ENCODE measurements at places on chromosomes 6 and 20.

DNA sequence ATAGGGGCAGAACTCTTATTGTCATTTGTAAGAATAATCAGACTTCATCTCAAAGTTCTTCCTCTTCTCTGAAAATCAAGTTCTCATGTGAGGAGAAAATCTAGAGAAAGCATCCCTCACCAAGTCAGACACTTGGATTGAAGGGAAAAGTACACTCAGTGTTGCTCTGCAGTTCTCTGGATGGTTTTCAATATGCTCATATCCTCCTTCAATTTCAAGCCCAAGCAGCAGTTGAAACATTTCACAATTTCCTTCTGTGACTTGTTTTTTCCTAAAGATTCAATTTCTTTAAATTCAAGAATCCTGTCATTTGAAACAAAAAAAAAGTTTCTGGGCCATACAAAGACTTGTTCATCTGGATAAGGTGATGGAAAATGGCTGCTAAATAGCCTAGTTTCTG, 140.2 kb upstream of the AHI1 start:
- DNase-seq: no peak

GRCh38 chr6:113055061-113055460, 707.9 kb downstream of the RFPL4B start:
- no peak for DNase-seq

DNA sequence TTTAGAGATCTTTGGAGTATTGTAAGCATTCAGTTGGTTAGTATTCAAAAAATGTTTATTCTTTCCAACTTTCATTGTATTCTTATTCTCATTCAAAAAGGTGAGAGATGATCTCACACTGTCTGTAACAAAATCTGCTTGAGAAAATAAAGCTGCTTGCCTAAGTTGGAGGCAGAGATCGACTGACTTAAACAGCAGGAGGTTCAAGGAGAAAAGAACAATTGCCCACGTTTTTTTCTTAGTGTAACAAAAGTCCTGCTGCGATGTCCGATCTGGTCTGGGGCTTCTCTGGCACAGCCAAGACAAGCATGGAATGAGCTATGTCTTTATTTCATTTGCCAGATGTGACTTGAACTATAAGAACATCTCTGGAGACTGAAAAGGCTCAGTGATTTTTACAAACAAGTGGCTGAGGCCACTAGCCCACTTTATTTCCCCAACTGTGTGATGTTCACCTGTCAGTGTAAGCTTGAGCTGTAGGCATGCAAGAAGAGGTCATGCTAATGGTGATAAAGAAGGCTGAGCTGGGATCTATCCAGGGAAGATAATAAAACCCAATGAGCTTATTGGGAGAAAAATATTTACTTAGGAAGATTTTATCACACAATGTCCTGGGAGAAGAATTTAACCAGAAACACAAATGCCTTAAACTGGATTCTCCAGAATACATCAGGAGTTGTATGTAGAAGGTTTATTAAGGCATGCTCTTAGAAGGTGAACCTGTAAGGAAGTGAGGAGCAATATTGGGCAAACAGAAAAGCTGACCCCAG, 580.1 kb upstream of the BTBD3 start:
- DNase-seq: no peak

DNA sequence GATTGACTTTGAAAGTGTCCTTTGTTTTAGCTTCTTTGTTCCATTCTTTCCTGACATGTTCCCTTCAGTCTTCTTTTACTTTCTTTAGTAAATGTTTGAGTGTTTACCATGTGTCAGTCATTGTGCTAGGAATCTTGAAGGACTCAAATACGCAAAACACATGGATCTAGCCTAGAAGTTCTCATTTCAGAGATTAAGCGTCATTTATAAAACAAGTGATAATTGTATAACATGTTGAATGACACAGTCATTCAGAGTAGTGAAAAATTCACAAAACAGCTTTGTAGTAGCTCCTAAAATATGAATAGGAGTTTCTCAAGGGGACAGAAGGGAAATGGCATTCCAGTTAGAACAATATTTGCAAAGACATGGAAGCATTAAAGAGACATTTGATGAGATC, 66.9 kb downstream of the MACROD2 start:
- no peak for DNase-seq

- no peak for DNase-seq
These were observed 114.1 kb upstream of the SGK1 start for GRCh38 chr6:134432036-134432435.

DNA sequence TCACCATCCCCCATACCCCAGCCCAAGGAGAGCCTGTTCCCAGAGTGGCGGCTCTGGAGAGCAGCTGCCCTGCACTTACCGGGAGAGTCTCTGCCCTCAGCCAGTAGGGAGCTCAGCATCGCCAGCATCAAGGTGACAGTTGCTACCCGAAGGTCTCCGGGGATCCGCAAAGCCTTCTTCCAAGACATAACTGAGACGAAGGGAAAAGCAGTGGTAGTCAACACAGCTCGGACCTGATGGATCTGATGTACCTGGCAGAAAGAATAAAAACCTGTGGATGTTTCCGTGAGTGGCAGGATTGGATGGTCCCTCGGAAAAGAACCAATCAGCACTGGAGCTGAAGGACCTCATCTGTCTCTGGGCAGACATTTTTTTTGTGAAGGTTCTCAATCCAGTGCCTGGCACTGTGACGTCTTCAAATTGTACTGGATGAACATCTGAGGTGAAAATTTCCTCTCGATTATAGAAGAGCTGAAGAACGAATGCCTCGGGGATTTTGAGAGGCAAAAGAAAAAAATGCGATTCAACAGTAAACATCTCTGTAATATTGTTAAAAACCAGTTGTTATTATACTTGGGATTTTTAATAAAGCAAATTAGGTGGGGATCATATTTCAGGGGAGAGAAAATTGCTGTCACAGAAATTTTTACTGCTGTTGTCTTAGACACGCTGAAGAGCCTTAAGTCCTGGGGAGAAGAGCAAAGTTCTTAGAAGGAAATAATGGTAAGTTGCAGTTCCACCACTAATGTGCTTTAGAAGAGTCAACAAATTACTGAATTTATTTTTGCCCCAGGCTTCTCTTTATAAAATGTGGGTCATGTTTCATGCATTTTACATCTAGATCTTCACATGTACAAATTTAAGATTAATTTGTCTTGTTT, at the start of gene HLA-DQB1:
TSS of gene HLA-DQB1 (minus strand) at position 238 of the 881 bp plus-strand sequence. CDS start at position 188, 50 bp downstream.
- DNase-seq: peak; percentile 81

GRCh38 chr6:38470548-38470947, 169.2 kb downstream of the BTBD9 start:
- DNase-seq: no peak

DNA sequence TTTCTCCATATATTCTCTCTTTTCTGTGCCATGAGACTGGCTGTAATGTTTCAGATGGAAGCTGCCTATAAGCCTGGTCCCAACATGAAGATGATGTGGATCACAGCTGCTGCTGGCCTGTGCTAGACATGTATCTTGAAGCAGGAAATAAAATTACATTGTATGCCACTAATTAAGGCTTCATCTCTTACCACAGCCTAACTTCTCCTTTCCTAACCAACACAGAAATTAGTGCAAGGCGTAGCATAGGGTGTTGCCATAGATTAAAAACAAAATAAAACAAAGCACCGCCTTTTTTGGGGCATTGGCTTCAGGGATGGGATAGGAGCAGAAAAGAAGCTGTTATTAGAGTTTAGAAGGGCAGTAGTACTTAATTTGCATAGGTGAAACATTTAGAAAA, 4.7 kb upstream of the SLC17A4 start:
- no peak for DNase-seq
